ENCODE measurements at places on chromosomes 3 and 15.
A peak's percentile ranks its signal among the peaks of the same experiment; 100 is the strongest.

DNA sequence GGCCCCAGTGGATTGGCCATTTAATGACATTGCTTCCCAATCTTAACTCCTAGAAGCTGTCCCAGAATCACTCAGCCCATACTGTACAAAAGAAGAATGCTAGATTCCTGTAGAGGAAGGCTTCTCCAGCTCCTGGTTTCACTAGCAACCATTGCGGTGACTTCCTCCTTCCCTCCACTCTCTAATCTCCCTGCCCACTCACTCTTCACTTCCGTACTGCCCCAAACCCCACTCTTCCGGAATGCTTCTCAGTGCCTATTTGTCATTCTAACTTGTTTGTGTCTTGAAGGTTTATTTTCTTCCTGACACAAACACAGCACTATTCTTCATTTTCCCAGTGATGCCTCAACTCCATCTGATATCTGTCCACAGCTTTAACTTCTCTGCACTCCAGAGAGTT lies 97.1 kb upstream of the SPATA16 start:
- peak; percentile 28 for DNase-seq

GRCh38 chr3:32455609-32456428 lies 46.8 kb downstream of the CMTM6 start:
- DNase-seq, result no peak

DNA sequence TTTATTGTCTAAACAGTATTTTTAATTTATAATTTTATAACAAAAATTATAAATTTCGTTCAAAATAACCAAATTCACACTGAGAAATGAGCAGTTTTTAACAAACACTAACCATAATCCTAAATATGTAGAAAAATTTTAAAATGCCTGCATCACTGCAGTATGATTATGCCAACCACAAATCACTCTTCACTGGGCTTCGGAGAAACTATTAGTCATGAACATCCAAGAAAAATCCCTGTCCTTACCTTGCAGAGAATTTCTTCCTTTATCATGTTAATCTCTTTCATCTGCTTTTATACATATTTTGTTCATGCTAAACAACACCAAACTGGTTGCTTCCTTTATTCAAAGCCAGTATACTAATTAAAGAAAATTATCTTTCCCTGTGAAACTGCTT lies 511.0 kb upstream of the ALCAM start:
- no peak for DNase-seq

GRCh38 chr3:148528024-148528423 lies 169.7 kb upstream of the AGTR1 start:
- DNase-seq, result no peak

- no peak for DNase-seq
These were observed 165.2 kb downstream of the PGPEP1L start for GRCh38 chr15:98842192-98842972.

GRCh38 chr3:118244761-118245160 lies 789.9 kb downstream of the IGSF11 start:
- no peak for DNase-seq

DNA sequence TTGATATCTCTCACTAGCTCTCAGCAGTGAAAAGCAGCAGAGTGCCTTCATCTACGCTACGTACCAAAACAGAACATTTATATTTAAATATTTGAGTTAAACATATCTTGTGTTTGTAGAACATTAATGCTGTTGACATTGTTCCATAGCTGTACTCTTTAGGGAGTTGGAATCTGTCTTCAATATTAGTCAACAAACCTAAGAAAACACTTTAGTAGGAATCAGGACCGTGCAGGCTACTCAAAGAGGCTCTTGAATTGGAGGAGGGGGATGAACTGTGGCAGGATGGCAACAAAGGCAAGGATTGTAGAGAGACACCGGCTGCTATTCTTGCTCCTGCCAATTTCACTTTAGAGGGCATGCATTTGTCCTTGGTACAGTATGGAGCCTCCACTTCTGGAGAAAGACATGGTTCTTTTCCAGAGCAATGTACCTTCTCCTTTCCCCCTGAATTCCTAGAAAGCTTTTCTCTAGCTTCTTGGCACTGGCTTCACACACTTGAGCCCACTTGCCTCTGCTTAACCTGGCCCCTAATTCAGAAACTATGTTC lies 265.9 kb downstream of the CD47 start:
- no peak for DNase-seq

- no peak for DNase-seq
These were observed 237.3 kb downstream of the FMN1 start for GRCh38 chr15:32957219-32957618.

- DNase-seq, result no peak
These were observed 80.8 kb downstream of the MOBP start for GRCh38 chr3:39548282-39548681.

- DNase-seq, result no peak
These were observed 20.5 kb downstream of the SRPRB start for GRCh38 chr3:133825969-133826727.

DNA sequence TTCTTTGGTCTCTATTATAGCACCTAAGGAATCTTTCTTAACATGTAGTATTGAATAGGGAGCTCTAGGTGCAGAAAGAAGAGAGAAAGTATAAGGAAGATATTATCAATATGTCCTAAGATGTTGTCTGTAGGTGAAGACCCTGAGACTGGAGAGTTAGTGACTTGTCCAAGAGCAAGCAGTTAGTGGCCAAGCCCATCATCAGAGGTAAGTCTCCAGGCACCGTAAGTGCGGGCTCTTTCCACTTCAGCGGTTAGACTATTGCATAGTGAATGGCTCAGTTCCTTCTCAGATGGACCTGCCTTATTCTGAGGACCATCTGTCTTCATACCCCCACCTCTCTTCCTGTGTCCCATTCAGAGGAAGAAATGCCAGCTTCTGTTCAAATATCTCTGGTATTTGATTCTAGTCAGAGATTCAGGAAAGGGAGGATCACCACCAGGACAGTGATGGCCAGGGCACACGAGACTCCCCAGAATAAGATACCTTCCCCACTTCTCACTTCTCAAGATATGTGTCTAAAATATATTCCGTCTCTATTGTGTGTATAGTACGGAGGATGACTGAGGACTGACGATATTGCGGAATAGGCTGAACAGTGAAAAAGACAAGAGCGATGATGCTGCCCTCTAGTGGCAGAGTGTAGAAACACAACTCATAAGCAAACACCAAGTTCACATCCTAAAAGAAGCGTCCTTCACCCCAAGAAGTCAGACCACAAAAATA lies 19.1 kb upstream of the ADGRG7 start:
- peak; percentile 49 for DNase-seq

GRCh38 chr3:16516695-16517481 lies 3.4 kb upstream of the RFTN1 start:
- DNase-seq, result no peak

GRCh38 chr15:91784973-91785709 lies 68.4 kb upstream of the SLCO3A1 start:
- no peak for DNase-seq

- DNase-seq, result no peak
These were observed 53.9 kb upstream of the ACKR4 start for GRCh38 chr3:132543011-132543739.

GRCh38 chr15:52097180-52097579 lies 15.4 kb downstream of the BCL2L10 start:
- DNase-seq, result no peak

DNA sequence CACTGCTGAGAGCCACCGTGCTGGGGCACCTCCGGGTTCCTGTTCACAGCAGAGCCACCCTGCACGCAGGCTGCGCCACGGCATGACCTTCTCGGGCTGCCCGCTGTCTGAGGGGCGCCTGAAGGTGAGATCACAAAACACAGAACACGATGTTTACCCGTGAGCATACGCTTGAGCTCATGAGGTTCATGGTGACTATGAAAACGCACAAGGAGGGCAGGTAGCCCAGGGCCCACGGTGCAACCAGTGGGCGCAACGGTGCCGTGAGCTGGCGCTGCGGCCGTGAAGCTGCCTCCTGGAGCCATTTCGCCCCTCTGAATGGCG lies 36.1 kb downstream of the KLHL25 start:
- no peak for DNase-seq

- no peak for DNase-seq
These were observed 15.1 kb downstream of the CXCR6 start for GRCh38 chr3:45958321-45958791.

- DNase-seq, result peak; percentile 61
These were observed 711 bp downstream of the XXYLT1 start for GRCh38 chr3:195270079-195270816.

GRCh38 chr3:51691949-51692348 lies 14.9 kb upstream of the GRM2 start:
- DNase-seq, result no peak

GRCh38 chr3:128573707-128574162 lies 76.9 kb downstream of the RPN1 start:
- DNase-seq, result no peak

- DNase-seq, result no peak
These were observed 213.7 kb downstream of the FOXP1 start for GRCh38 chr3:71369701-71370391.

DNA sequence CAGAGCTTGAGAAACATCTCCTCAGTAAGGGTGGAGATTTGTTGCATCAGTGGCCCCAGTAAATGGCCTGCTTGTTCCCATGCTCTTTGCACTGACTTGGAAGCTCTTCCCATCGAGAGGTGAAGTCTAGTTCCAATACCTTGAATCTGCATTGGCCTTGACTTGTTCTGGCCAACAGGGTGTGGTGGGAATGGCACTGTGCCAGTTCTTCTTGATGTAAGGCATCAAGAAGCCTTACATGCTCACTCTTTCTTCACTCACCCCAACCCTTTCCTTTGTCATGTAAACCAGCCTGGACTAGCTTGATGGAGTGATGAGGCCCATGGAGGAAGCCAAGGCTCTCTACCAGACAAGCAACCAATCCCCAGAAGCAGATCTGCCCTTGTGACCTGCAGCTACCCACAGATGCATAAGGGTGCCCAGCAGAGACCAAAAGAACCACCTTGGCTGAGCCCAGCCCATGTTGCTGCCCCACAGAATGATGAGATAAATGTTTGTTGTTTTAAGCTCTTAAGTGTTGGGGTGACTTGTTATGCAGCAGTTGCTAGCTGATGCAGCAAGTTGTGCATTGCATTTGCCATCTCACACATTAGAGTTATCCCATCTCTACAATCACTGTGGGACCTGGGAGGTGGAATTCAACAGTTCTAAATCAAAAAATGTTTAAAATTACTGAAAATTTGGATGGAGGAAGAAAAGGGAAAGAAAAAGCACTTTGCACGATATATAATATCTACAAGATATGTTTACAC lies 11.1 kb upstream of the MGLL start:
- DNase-seq, result no peak

DNA sequence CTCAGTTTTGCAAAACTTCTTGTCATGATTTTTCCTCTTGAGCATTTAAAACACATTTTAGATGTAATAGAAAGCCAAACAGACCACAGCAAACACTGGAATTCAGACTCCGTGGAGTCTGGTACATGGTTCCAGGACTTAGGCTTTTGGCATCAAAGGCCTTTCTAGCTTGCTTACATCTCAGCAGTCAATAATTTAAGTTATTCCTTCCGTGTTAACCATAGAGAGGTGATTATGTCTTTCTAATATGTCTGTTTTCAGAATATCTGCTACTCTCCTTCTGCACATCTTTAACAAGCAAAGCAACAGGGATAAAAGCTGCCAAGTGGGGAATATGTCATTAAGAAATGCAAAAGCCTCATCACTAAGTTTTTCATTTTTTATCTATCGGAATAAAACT lies 171.7 kb upstream of the CRBN start:
- no peak for DNase-seq

- no peak for DNase-seq
These were observed 356.3 kb downstream of the FOXP1 start for GRCh38 chr3:71227270-71227661.

- DNase-seq, result no peak
These were observed 166.9 kb downstream of the DCLK3 start for GRCh38 chr3:36597422-36597821.

DNA sequence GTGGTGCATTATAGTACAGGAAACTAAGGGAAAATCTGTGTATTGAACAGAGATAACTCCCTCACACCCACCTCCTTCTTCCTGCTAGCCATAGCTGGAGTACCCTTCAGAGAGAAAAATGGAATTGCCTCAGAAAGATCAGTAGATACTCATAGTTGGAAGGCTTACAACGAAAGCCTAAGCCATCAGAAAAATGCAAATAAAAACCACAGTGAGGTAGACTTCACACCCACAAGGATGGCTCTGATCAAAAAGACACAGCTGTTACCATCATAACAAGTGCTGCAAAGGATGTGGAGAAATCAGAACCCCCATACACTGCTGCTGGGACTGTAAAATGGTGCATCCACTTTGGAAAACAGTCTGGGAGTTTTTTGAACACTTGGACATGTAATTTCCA lies 7.4 kb upstream of the DLG1 start:
- DNase-seq, result no peak

GRCh38 chr15:38378161-38378560 lies 75.8 kb upstream of the FAM98B start:
- DNase-seq, result no peak

GRCh38 chr3:171149526-171150116 lies 123.1 kb upstream of the SLC2A2 start:
- DNase-seq, result no peak

DNA sequence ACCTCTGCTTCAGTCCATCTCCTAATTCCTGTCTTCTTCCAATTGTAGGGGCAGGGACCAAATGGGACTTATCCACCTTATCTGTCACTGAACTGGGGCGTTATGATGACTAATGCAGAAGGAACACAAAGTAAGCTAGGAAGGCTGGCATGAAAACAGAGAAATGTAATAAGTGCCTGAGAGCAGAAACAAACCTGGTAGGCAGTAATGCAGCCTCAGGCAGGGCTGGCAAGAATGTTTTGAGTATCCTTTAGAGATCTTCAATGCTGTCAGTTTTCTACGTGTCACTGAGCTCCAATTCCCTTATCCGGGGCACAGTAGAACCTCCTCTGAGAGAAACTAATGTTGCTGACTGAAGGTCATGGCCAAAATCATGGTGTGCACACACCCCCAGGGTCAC lies 246.2 kb upstream of the TBL1XR1 start:
- no peak for DNase-seq

- DNase-seq, result no peak
These were observed 4.6 kb upstream of the NIT2 start for GRCh38 chr3:100329800-100330489.

- no peak for DNase-seq
These were observed 36.0 kb downstream of the MCF2L2 start for GRCh38 chr3:183392186-183393034.

- DNase-seq, result no peak
These were observed 47.7 kb upstream of the FMN1 start for GRCh38 chr15:33242165-33242564.

Data from KG1 (cell line).